RWPE1 (cell line): ENCODE measurements at places on chromosomes 13 and 19.

DNA sequence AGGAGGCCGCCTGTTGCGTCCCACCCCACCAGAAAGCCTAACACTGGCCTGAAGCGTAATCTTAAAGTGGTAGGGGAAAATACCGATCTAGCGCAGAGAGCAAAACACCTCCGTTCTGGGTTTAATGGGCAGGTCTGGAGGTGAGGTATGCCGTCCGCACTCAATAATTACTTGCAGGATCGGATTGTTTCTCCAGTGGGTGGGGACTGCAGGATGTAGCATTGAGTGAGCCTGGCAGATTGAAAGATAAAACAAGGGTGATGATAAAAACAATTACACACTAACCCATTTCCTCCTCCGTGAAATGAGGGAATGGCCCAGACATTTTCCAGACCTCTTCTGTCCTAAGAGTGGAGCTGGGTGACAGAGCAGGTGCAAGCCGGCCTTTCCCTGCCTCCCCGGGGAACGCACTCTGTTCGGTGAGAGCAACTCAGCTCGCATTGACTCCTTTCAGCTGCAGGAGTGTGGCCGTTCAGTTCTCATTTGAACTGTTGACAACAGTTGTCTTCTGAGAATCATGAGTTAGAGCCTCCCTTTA lies 110.2 kb upstream of the DOCK9 start:
- no peak for DNase-seq

DNA sequence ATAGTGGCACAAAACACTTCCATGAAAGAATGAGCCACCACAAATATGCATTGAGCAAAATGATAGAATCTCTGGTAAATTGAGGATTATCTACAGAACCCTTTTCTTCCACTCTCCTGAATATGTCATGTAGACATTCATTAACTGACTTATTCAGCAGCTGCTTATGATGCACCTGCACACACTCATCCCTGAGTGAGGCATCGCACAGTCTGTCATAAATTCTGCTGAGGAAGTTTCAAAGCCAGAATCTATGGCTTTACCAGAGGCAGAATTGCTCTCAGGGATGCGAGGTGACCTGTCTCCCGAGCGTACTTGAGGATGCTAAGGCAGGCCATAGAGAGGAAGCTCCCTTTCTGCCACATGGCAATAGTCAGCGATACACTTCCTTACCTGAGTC lies 1090.2 kb downstream of the UQCRFS1 start:
- no peak for DNase-seq

GRCh38 chr13:33277037-33277740 lies 8.4 kb downstream of the STARD13 start:
- no peak for DNase-seq

GRCh38 chr19:32719611-32720059 lies at the start of gene TDRD12:
TSS of gene TDRD12 (plus strand) at chr19:32719767. CDS start at chr19:32720073, 306 bp downstream.
- DNase-seq: no peak

- DNase-seq: no peak
Measured at GRCh38 chr19:48539503-48540096, 12.4 kb upstream of the SULT2B1 start.

DNA sequence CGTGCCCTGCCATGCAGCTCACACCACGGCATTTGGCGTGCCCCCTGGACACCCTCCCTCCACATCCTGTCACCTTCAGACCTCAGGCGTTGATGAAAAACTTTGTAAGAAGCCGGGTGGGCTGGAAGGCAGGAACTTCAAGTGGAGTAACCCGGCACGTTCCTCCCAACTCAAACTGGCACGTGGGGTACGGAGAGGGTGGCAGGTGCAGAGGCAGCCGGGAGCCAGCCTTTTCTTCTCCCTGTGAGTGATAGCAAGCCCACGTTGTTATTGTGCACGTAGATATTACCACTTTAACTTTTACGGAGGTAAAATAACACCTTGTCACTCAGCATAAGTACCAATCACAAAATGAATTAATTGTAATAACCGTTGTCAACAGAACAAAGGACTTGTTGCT lies 198.0 kb downstream of the ZNF536 start:
- DNase-seq: no peak
